Stimulated activated CD8-positive, alpha-beta memory T cell treated with anti-CD3 and anti-CD28 coated beads, Interleukin-7, amount 100 ng/mL, for 1 hour (primary cell): ENCODE measurements at places on chromosomes 2 and 18.

GRCh38 chr18:23793051-23793450 is 103.8 kb downstream of the LAMA3 start:
- no peak for DNase-seq

- DNase-seq = no peak
Measured at GRCh38 chr2:71927757-71928715, 219.6 kb downstream of the CYP26B1 start.

GRCh38 chr18:31679133-31679742 is 5.1 kb downstream of the B4GALT6 start:
- DNase-seq = no peak

DNA sequence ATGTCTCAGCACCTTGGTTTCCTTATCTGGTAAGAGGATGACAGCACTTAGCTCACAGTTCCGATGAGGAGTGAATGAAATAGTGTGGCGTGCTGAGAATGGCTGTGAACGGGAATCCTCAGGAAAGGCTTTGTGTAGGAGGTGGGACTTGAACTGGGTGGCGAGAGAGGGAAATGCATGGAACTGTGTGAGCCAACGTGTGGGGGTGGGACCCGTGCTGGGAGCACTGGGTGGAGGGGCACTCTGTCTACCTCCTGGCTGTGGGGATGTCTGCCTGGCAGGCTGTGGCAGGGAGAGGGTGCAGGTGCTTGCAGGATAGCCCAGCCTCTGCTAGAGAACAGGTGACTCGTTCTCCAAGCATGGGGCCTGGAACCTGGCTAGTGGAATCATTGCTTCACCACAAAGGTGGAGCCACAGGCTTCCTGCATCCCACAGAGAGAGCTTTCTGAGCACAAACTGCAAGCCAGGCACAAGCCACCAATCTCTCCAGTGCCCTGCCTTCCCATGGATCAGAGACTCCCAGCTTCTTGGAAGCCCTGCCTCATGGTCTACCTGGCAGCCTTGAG is 145.2 kb downstream of the CELF4 start:
- DNase-seq = no peak

DNA sequence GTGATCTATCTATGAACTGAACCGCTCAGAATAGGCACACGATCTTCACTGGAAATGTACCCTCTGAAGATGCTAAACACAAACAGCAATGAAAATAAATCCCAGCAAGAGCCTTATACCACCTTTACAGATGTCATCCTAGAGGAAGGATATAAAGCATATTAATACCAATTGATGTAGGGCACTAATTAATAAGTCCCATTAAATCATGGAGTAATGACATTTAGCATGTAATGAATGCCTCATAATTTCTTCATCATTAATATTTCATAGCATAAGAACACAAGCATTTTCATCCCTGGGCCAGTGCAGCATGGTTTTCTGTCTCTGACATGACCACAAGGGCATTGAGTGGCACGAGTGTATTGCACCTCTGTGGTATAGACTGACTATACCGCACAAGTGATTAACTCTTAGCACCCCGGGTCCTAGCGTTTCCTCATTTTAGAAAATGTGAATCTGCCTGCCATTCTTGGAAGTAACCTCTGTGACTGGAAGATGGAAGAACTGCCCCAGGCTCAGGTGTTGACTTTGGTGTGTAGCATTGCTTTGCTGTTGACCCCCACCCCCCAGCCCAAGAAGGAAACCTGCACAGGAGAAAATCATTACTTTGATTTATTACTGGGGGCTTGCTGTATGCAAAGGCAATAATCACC is 1.4 kb upstream of the TMEM178A start:
- no peak for DNase-seq

DNA sequence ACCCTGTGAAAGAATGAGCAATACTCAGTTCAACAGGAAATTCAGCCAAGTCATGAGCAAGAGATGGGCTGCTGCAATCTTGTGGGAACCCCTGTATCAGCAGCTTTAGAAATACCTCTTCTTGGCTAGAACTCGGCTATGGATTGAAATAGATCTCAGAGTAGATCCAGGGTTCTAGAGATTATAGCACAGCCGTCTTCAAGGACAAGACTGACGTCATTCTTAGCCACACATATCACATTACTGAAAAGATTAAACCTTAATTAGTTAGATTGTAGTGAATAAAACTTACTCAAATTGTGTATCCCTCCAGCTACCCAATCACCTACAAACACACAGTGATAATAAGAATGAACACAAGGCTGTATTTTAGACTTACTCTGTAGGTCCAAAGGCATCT is 776.4 kb downstream of the EPHA4 start:
- DNase-seq = no peak

- no peak for DNase-seq
Measured at GRCh38 chr2:201858281-201859184, 52.2 kb downstream of the CDK15 start.

DNA sequence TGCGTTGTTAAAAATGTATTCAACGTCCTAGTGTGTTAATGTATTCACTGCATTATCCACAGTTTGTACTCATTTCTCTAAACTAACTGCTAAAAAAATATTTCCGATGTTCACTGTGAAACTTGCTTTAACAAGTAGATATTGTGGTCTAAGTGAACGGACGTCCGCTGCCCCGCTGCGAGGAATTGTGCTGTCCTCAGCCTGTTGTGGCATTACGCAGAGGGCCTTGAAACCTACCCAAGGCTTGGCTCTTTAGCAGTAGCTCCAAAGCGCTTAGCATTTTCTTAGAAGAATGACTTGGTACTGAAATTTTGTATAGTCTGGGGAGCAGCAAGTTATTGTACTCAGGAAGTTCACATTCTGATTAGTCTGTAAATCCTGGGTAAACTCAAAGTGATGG is 136.5 kb upstream of the SP5 start:
- DNase-seq = no peak

GRCh38 chr2:44745922-44746766 is 195.4 kb upstream of the SIX3 start:
- no peak for DNase-seq

- DNase-seq = no peak
Measured at GRCh38 chr2:75722687-75723086, 12.0 kb upstream of the GCFC2 start.

- DNase-seq = no peak
Measured at GRCh38 chr2:160209516-160209856, 9.4 kb upstream of the ITGB6 start.

DNA sequence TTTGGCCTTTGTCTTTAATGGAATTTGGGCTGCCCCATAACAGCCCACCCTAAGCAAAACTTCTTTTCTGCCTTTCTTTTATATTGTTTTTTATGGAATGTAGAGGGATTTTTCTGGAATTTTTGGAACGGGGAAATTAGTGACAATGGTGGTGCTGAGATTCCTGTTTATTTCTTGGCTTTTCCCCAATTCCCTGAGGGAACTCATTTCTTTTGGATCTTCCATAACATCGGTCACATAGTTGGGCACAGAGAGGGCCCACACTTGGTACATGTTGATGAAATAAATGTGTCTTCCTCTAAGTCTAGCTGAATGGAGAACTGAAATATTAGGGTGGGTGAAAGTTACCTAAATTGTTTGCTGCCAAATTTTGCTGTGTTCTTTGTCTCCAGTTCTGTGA is 191.6 kb upstream of the TNP1 start:
- no peak for DNase-seq

DNA sequence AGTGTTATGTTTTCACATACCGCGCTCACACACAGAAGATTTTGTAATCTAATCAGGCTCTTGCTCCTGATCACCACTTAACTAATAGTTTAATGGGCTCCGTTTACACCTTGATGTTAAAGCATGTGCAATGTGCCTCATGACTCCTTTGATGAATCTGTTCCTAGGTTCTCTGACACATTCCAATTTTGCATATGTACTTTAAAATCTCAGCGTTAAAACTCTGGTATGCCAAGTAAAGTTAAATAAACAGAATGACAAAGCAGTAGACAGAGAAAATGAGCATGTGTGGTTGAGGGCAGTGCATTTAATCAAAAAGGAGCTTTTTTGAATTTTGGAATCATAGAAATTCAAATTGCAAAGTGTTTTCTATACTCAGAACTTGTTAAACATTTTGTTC is 96.4 kb downstream of the TCF4 start:
- DNase-seq = no peak

DNA sequence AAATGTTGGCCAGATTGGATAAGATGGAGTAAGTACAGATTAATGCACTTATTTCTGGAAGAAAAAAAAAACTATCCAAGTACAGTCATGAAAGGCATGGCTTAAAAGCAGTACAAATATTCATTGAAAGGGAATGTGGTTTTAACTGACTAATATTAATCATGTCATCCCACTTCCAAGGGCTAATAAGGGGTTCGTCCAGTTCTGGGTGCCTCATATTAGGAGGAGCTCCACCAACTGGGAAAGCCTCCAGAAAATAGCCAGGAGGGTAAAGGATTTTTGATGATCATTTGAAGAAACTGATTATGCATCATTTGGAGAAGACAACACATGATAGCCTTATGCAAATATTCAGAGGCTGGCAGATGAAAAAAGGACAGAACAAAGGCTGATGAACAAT is 115.2 kb upstream of the ARL5A start:
- DNase-seq = no peak
